Ovary (tissue), 10 donors: ENCODE measurements at places on chromosomes 3 and 15. TPM values are rescaled to one million over a fixed set of nuclear protein-coding genes. Genes with fewer than 3 reads are reported as not detected.

DNA sequence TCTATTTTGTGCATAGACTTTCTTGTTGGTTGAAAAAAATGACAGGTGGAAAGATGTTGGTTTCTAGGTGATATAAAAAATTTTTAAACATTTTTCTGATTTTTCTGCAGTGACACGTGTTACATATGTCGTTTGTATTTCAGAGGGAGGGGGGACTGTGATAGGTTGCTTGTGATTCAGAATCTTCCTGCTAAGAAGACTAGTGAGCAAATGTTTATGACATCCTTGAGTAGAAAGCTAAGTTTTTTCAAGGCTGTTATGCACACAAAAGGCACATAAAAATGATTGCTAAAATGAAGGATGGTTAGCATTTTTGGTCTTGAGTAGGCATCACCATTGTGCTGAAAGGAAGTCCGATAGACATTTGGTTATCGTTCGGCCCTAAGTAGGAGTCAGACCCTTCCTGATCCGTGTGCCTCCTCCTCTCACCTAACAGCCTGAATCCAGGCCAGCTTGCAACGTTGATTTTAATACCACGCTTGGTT lies 1.5 kb downstream of the ZNF639 start:
- no peak for DNase-seq
- H3K27ac ChIP-seq = no peak overlapping the region
- H3K4me3 ChIP-seq = peak overlapping the region; percentile 77

DNA sequence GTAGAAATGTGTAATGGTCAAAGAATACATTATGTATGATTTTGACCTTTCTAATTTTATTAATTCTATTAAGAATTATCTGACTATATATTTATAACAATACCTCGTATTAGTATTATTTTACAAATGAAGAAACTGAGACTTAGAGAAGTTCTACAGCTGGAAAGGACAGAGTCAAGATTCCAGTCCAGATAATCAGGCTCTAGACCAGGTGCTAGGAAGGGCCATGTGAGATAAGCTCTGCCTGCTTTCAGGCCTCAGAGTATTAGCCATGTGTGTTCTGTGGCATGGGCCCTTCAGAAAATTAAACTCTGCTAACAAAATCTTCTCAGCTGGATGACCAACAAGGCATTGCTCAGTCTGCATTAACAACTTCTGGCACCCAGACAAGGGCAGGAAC lies 87.5 kb downstream of the CD200R1L start:
- H3K27me3 ChIP-seq = no peaks in the 10 kb centered on the region
- H3K4me3 ChIP-seq = no peak overlapping the region
- H3K36me3 ChIP-seq = no peaks in the 10 kb centered on the region
- no peak for DNase-seq

- no peak overlapping the region for H3K4me3 ChIP-seq
- H3K27me3 ChIP-seq = no peaks in the 10 kb centered on the region
- no peak for DNase-seq
Measured at GRCh38 chr3:167887096-167887495, 151.6 kb downstream of the SERPINI1 start.

LIPC gene
- polyA plus RNA-seq = 1.1 TPM

DNA sequence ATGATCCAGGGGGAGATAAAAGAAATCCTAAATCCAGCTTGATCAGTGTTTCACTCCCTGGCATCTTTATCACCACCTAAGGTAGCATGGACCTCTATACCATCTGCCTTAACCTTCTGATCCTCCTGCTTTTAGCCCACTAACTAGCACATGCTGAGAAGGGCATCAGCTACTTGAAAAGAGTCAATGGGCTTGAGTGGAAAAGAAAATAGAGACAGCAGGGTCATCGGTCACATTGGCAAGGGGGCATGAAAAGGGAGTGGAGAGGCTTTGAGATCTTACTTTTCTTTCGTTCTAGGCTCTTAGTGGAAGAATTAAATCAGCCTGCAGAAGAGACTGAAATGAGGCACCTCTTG lies 239 bp upstream of the ZFYVE19 start:
- H3K4me1 ChIP-seq = peaks cover 5% of the 10 kb centered on the region
- no peaks in the 10 kb centered on the region for H3K27me3 ChIP-seq
- H3K27ac ChIP-seq = peak overlapping the region; percentile 92
- no peak for DNase-seq
- no peaks in the 10 kb centered on the region for H3K36me3 ChIP-seq
- H3K4me3 ChIP-seq = peak overlapping the region; percentile 78

GRCh38 chr3:107806536-107806935 lies 283.8 kb downstream of the BBX start:
- H3K27me3 ChIP-seq = no peaks in the 10 kb centered on the region
- DNase-seq = no peak
- H3K27ac ChIP-seq = no peak overlapping the region
- H3K4me1 ChIP-seq = peaks cover 3% of the 10 kb centered on the region
- H3K4me3 ChIP-seq = no peak overlapping the region

PPARG gene
- 41.4 TPM for polyA plus RNA-seq

CFAP91 gene
- polyA plus RNA-seq = 7.3 TPM

GRCh38 chr3:71684757-71685386 lies 40.3 kb downstream of the EIF4E3 start:
- no peaks in the 10 kb centered on the region for H3K36me3 ChIP-seq
- H3K4me1 ChIP-seq = peaks cover 8% of the 10 kb centered on the region
- no peak overlapping the region for H3K4me3 ChIP-seq
- no peak overlapping the region for H3K27ac ChIP-seq
- peak; percentile 65 for DNase-seq
- no peaks in the 10 kb centered on the region for H3K27me3 ChIP-seq
